ENCODE measurements at places on chromosomes 1 and 21. TPM values are rescaled to one million over a fixed set of nuclear protein-coding genes. Genes with fewer than 3 reads are reported as not detected.

DNA sequence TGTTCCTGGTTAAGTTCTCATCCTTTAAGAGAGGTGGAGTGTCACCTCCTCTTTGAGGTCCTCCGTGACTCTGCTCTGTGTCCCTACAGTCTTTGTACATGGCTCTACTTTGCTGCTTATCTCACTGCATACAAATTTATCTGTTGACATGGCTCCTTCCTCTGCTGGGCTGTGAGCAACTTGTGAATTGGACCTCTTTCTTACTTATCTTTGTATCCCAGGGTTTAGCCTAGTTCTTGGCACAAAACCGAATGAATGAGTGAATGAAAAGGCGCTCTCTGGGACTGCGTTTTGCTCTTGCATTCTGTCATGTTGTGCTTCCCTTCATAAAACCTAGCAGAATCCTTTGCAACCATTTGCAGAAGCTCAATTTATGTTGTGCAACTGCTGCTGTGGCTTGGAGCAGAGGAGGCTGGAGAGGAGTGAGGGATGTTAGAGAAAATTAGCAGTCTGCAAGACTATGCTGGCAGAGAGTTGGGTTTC, 12.4 kb downstream of the SLC26A9 start:
- no peak for DNase-seq

DNA sequence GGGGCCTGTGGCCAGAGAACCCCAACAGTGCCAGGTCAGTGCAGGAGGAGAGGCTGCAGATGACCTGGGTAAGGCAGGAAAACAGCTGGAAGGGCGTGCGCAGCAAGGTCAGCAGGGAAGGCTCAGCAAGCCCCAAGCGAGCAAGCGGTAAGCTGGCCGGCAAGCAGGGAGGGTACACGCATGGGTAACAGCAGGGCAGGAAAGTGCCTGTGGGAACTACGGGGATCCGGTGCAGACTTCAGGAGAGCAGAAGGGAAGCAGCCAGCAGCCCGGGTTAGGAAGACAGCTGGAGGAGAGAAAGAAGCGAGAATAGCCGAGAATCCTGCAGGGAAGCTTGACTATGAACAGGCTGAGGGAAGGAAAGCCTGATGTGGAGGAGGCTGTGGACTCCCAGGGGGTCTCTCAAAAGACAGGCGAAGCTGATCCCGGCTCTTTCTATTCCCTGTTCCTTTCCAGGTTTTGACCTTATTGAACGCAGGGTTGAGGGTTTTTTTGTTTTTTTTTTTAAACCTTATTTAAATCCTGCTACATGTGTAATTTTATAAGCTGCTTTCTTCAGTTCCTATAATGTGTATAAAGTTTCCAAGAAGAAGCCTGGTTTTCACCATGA, 20.9 kb downstream of the UMODL1 start:
- no peak for DNase-seq

GRCh38 chr1:188154761-188155160, 1326.0 kb downstream of the PLA2G4A start:
- DNase-seq: no peak

- DNase-seq: no peak
Observed at GRCh38 chr1:221188458-221188857, 309.2 kb downstream of the HLX start.

- no peak for DNase-seq
Observed at GRCh38 chr1:187655104-187655503, 826.4 kb downstream of the PLA2G4A start.

- no peak for DNase-seq
Observed at GRCh38 chr1:48215222-48215621, 7.3 kb upstream of the SLC5A9 start.

- DNase-seq: no peak
Observed at GRCh38 chr1:56345831-56346230, 233.5 kb downstream of the PLPP3 start.

DNA sequence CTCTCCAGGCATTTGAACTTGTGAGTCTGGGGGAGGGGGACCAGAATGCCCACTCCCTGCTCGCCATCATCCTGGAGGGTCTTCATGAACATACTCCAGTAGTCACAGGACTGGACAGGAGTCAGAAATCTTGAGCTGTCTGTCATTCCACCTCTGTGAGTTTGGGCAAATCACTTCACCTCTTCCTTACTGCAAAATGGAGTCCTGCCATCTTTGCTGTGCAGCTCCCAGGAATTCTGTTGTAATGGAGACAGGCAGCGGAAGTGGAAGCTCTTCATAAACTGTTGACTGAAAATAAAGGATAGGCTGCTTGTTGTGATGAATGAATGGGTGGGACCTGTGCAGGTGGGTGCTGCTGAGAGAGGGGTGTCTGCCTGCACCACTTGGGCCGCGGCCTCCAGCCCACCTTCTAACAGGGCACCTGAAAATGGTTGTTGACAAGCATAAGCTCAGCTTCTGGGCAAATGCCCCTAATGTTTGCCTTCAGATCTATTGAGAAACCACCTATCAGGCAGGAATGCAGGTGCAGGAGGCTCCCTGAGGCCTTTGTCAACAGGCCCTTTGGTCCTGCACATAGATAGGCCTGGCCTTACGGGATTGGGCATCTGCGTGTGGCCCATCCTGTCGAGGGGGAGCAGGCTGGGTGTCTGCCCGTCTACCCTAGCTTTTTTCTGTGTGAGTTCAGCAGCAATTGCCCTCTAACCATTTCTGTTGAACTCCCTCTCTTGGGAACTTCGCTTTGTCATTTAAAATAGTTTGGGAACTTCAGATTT, 321.0 kb downstream of the RPS6KC1 start:
- DNase-seq: no peak

DNA sequence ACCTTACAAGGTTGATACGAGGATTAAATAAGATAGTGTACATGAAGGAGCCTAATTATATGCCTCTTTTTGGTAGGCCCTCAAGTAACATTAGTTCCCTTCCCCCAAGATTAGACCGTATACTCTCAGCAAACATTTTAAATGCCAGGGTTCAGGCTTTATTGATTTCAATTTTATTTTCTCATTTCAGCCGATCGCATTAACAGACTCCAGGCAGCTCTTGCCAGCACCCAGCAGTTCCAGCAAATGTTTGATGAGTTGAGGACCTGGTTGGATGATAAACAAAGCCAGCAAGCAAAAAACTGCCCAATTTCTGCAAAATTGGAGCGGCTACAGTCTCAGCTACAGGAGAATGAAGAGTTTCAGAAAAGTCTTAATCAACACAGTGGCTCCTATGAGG, 104.4 kb upstream of the BMP8A start:
- no peak for DNase-seq

DNA sequence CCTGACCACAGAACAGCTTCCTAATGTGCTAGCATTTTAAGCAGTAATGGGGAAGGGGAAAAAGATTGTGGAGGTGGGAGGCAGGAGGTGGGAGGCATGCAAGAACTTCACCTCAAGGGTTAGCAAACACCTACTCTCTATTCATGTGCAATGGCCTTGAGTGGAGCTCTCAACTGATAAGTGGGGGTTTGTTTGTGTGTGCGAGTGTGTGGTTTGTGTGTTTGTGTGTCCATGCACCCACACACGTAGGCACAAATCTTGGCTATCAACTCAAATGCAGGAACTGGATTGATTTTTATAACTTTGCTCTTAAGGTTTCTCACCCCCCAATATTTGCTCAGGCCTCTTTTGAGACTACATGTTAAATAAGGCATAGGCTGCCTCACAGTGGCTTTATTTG, 78.6 kb downstream of the SYT6 start:
- no peak for DNase-seq

- DNase-seq: no peak
Observed at GRCh38 chr1:221497046-221497445, 244.8 kb downstream of the DUSP10 start.

DNA sequence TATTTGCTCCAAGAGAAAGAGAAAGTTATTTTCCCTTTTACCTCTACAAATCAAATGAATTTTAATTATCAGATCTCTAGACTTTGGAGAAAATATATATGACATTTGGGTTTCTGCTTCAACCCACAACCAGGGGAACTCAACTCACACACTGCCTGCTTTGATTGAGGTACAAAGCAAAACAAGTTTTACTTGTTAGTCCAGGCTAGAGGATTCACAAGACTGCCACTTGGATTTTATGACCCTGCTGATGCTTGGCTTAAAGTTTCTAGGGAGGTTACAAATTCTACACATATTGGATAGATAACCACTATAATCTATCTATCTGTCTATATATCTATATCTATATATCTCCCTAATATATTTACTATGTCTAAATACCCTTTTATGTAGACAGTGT, 467.3 kb upstream of the RGS18 start:
- no peak for DNase-seq

DNA sequence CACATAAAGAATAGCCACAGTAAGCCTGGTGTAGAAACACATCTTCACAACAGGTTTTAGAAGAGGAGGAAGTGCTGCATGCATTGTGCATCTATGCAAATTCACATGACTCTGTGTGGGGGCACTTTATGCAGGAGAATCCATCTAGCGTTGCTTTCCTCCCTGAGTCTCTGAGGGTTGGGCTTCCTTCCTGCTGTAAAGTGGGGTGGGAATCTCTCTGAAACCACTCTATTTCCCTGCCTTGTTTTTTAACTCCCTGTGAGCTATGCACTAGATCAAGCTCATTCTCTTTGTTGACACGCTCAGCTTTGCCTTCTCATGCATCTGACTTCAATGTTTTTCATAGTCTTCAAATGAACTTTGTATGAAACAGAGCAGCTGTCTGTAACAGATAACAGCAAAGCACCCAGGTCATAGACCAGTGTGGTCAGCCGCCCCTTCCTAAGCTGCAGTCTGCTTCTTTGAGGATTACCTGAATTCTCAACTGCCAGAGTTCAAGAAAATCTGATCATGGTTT, 102.7 kb upstream of the DPH5 start:
- no peak for DNase-seq

DNA sequence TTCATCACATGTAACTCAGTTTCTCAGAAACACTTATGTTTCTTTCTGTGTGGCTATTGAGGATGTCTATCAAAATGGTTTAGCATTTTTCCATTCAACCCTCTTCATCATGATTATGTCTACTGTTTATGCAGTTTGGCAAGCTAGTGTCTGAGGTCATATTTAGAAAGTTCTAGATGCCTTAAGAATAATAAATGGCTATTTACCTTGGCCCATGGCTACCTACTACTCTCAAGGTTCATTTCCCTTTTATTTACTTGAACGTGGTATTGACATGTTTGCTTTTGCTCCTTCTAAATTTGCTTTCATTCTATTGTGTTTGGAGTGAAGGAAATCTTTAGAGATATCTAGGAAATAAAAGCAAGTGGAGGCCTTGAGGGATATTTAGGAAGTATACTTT, 193.7 kb upstream of the OLFM3 start:
- DNase-seq: no peak

- DNase-seq: no peak
Observed at GRCh38 chr1:111174070-111174469, 26.4 kb downstream of the DENND2D start.

- DNase-seq: no peak
Observed at GRCh38 chr1:245575710-245576109, 420.9 kb downstream of the KIF26B start.

GRCh38 chr21:26794597-26795411, 50.4 kb downstream of the ADAMTS1 start:
- no peak for DNase-seq

DNA sequence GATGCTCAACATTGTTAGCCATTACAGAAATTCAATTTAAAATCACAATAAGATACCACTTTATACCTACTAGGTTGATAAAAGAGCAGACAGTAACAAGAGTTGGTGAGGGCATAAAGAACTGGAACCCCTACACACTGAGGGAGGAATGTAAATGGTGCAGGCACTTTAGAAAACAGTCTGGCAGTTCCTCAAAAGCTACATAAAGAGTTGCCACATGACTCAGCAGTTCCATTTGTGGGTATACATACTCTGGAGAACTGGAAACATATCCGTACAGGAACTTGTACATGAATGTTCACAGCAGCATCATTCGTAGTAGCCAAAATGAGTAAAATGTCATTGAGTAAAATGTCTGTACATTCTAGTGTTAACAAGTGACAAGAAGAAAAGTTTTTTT, 17.0 kb downstream of the NSL1 start:
- DNase-seq: no peak

DNA sequence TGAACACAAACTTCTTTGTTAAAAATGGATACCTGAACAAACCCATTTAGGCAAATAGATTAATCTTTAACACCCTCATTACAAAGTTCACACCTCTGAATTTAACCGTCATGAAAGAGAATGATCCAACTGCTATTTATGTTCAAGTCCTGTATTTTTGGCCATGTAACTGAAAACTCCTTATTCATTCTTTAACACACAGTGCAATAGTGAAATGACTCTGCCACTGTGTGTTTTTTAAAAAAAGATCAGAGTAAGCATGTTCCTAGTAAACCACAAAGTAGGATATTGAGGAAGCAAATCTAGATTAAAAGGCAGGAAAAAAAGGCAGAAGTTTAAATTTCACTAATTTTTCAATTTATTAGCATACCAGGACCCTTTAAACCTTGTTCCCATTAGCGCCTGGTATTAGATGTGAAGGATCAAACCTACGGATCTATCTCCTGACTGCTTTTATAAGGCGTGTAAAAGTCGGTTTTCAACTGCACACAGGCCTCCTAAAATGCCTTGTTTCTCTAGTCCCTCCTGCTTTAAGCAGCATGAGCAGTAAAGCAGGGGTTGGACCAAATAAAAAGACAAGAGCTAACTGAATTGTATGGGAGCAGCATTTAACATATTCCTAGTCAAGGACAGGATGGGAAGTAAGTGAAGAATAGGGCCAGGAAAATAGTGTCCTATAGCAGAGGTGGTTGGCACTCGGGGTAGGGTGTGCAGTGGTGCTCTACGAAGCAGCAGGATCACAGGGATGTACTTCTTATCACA, 33.4 kb downstream of the NUCKS1 start:
- no peak for DNase-seq

GRCh38 chr1:176638713-176639526, 175.9 kb downstream of the PAPPA2 start:
- no peak for DNase-seq

Gene SLC2A1
- 95.1 TPM for total RNA-seq

Gene PTGER3
- 21.9 TPM for total RNA-seq

Gene CPT2
- 9.0 TPM for total RNA-seq

Gene CCDC185
- not detected for total RNA-seq

Gene COL9A2
- total RNA-seq: 2.5 TPM

Gene C8B
- not detected for total RNA-seq

Gene HTR6
- not detected for total RNA-seq

Gene MFSD2A
- 2.8 TPM for total RNA-seq

Gene FCER1A
- 7.0 TPM for total RNA-seq
